ENCODE measurements at places on chromosomes 7 and 10.

DNA sequence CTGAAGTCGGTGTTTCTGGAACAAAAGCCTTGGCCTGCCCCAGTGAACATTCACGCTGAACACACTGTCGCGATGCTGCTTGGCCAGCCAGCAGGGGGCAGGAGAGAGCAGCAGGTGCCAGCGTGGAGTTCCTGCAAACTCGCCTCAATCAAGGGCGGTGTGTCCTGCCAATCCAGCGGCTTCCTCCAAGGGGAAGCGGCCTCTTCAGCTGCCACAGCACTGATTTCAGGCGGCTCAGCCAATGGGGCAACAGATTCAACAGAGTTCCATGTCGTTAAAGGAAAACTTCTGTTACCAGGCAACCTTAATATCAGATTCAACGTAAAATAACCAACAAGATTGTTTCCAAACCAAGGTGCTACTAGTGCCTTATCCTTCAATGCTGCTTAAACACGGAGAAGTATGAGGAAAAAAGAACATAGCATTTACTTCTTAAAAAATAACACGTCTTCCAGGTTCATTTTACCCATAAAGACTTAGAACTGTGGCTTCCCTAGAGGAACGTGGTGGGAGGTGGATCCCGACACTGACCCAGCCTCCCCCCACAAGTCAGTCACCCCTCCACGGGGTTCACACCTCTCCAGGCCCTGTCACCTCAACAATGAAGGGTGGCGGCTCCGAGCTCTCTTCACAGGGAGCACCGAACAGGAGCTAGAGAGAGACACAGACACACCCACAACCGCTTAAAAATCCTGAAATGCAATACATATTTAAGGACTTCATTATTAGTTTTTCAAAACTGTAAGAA, 178.2 kb downstream of the DIP2C start:
- peak; percentile 65 for DNase-seq

DNA sequence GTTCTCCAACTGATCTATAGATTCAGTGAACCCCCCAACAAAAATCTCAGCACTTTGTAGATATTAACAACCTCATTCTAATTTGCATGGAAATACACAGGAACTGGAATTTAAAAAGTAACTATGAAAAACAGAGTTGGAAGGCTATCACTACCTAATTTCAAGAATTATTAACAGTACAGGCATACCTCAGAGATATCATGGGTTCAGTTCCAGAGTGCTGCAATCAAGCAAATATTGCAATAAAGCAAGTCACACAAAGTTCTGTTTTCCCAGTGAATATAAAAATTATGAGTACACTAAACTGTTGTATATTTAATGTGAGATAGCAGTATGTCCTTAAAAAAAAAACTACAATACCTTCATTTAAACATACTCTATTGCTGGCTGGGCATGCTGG, 78.5 kb downstream of the LARP4B start:
- DNase-seq, result no peak

DNA sequence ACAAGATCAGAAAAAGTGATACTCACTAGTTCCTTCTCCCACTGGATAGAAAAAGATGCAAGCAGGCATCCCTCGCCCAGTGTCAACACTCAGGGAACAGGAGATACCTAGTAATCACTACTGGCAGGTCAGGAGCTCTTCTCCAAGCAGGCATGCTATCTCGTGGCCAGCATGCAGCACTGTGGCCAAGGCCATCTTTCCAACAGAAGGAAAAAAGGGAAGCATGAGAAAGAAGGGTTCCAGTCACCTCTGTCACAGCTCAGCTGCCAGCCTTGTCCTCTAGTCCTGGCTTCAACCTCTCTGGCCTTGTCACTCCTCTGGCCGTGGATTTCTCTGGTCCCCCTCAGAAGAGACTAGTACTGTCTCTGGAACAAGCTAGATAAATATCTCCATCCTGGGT, 45.3 kb downstream of the DLG5 start:
- DNase-seq, result no peak

DNA sequence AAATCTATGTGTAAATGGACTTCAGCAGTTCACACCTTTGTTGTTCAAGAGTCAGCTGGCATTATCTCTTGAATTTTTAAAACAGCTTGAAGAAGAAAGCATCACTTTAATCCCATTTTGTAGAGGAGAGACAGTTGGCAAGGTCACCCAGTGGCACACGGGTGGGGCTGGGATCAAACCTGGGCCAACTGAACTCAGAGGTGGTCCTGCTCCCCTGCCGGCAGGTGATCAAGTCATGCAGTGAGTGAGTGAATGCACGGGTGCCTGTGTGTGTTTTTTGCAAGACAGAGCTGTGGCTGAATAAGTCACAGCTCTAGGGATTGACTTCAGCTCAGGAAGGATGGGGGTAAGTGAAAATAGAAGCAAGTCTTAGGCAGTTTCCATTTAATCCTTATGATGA, 9.5 kb downstream of the GHRHR start:
- no peak for DNase-seq

- DNase-seq, result no peak
Measured at GRCh38 chr10:61316676-61317265, 136.4 kb downstream of the TMEM26 start.

DNA sequence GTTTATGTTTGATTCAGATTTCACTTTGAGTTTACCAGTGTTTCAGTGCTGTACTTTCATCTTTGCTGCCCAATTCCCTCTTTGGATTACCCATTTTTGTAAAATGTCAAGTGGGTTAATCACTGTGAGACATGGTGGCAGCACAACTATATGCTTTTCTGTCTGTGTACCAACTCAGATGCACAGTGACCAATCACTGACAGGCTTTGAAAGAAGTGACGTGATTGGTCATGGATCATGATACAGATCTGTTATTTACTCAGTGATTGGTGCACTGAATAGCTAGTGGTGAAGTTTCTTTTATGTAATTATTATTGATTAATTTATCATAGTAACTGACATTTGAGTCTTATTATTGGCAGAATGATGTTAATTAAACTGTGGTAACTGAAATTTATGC, 126.9 kb downstream of the SDK1 start:
- no peak for DNase-seq

- DNase-seq, result no peak
Measured at GRCh38 chr7:8161364-8161828, 100.6 kb downstream of the ICA1 start.

GRCh38 chr7:30970594-30971094, 6.9 kb downstream of the GHRHR start:
- DNase-seq, result no peak

GRCh38 chr10:625333-625696, 64.2 kb downstream of the DIP2C start:
- DNase-seq, result peak; percentile 54

DNA sequence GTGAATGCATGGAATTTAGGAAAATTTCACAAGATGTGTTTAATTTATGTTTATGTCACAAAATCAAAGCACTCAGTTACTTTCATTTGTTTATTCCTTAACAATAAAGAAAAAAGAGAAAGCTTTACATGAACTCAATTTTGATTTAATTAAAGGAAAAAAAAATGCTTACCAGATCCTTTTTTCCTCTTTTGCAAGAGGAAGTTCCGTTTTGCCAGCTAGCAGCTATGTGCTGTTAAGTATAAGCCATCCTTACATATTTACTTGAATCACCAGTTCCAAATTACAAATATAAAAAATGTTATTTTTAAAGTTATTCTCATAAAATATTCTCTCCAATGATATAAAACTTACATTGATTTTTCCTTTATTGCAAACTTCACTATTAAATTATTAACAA, 12.7 kb downstream of the MRC1 start:
- no peak for DNase-seq

- no peak for DNase-seq
Measured at GRCh38 chr7:150956395-150957132, 21.6 kb downstream of the KCNH2 start.

DNA sequence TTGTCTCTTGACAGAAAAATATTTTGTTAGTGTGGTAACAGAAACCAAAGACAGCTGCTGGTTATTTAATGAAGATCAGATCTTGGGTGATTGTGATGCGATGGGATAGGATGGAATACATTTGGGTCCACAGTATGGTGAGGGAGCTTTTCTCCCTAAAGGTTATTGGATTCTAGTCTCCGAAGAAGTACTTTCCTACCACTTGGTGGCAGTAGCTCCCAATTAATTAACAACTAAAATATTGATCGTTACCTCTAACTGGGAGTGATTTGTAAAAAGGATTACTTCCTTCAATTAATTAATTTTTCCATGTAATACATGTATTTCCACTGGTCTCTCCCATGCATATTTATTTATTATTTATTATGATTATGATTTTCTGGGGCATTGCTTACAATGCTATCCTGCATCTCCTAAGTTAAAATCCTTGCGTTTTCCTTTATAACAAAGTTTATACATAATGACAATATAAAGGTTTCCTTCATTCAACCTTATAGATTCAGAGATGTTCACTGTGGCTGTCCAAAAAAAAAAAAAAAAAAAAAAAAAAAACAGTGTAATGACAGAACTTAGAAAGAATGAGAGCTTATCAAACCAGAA, 25.6 kb downstream of the TMEM196 start:
- no peak for DNase-seq

GRCh38 chr7:51607447-51607846, 290.8 kb upstream of the COBL start:
- DNase-seq, result no peak

GRCh38 chr10:125489731-125490130, 193.2 kb downstream of the TEX36 start:
- DNase-seq, result no peak

DNA sequence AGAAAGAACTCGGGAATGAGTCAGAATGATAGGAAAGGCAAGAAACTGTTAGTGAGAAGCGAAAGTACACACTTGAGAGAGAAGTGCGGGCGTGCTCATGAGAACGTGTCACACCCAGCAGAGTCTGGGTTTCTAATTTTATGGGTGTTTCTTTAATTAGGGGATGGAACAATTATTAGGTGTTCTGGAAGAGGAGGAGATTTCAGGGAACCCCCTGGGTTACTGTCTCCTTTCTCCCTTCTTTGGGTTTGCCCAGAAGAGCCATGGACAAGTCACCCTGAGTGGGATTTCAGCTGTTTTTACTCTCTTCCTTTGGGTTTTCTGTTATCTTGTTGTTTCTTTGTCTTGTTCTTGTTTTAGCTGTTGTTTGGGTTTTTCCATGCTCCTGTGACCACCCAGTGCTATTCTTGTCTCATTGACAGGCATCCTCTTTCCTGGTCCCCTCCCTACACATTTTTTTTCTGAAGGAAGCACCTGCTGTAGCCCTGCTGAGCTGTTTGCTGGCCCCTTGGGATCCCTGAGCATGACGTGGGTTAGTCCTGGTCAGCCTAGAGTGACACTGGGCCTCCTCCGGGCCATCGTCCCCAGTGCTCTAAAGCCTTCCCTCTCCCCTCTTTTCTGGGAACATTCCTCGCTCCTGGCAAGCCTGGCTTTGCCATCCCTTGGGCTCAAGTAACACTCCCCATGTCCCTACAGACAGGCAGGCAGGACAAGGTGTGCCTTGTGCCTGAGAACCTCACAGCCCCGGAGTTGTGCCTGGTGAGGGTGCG, 3.5 kb downstream of the SH2D4B start:
- DNase-seq, result no peak

- no peak for DNase-seq
Measured at GRCh38 chr7:21426286-21427181, 1.3 kb upstream of the SP4 start.

- DNase-seq, result no peak
Measured at GRCh38 chr7:102255501-102255900, 31.2 kb upstream of the SH2B2 start.

GRCh38 chr7:88458279-88458678, 151.6 kb upstream of the STEAP4 start:
- DNase-seq, result no peak

- no peak for DNase-seq
Measured at GRCh38 chr7:19749658-19750057, 23.8 kb downstream of the TMEM196 start.

- no peak for DNase-seq
Measured at GRCh38 chr10:42943025-42943818, 133.6 kb upstream of the RET start.

DNA sequence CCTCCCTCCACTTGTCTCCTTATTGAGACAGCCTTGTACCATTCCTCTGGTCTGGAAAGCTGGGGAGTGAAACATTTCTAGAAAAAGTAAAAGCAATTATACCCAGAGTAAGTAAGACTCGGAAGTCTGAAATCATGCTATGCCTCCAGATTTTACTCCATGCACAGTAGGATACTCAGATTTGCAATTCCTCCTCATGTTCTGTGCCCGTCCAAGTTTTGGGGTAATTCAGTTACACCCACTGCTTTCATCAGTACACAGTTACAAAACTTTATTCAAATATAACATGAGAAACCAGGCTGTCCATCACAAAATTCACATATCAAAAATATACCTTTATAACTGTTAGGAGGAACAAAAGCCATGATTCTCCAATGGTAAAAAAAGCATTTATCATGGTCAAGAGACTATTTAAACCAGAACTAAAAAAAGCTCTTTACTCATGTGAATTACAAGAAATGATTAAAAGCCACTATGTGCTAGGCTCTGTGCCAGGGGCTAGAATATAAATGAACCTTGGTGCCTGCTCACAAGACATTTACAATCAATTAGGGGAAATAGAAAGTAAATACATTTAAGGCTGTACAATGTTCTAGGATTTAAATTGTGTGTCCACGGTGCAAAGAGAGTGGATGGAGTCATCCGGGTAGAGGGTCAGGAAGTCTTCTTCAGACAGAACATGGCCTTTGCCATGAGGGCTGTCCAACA, 320.2 kb downstream of the ELMO1 start:
- DNase-seq, result no peak

GRCh38 chr7:155471718-155472117, 13.8 kb downstream of the EN2 start:
- DNase-seq, result no peak

GRCh38 chr10:99993701-99994689, 15.8 kb downstream of the DNMBP start:
- DNase-seq, result no peak

GRCh38 chr7:63998549-63998948, at the start of gene ZNF722:
ZNF722 (plus strand) TSS chr7:63998849; CDS start chr7:63998962, 113 bp downstream.
- no peak for DNase-seq

GRCh38 chr7:44434201-44434600, 56.3 kb downstream of the NUDCD3 start:
- no peak for DNase-seq

DNA sequence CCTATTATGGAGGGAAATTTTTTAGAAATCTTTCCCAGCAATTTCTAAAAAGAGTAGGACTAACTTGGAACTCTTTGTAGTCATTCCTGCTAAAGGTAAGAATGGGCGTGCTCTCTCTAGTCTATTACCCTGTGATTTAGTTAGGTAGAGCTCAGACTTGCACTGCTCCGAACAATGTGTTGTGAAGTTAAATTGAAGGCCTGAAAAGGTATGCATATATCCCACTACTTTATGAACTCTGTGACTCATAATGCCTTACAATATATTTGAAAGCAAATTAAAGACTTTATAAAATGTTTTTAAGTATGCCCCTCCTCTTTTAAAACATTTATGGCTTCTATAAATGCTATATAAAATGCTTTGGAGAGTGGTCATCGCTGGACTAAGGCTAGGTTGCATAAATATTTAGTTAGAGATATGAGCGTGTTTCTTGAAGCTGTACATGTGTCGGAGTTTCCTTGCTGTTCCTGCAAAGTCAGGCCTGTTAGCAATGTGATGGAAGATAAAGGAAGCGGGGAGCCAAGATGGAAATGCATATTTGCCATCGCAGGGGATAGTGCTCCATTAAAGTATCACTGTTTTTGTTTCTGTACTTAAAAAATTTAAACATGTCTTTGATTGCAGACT, 761.4 kb downstream of the LRMDA start:
- no peak for DNase-seq

- DNase-seq, result no peak
Measured at GRCh38 chr7:15507171-15507570, 54.6 kb downstream of the AGMO start.

Measured in right kidney (tissue), 9 donors.